ENCODE measurements at places on chromosomes 2 and 18. TPM values are rescaled to one million over a fixed set of nuclear protein-coding genes. Genes with fewer than 3 reads are reported as not detected.
A peak's percentile ranks its signal among the peaks of the same experiment; 100 is the strongest.

AGXT gene
- polyA plus RNA-seq = not detected

MMADHC gene
- 104 TPM for polyA plus RNA-seq

DNA sequence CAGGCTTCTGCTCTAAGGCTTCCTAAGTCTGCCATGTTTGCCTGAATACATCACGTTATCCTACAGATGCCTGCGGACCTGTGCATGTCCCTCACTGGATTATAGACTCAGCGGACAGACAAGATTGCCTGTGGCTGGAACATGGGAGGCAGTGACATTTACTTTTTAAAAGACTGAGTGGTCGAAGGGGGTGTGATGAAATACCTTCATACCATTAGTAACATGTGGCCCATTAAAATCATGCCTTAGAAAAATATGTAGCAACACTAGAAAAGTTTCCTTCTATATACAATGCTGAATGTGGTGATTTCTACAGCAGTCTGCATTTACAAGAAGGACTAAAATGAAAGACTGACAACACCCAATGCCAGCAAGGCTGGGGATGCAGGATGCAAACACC lies 154.4 kb downstream of the ASB1 start:
- DNase-seq = no peak

DNA sequence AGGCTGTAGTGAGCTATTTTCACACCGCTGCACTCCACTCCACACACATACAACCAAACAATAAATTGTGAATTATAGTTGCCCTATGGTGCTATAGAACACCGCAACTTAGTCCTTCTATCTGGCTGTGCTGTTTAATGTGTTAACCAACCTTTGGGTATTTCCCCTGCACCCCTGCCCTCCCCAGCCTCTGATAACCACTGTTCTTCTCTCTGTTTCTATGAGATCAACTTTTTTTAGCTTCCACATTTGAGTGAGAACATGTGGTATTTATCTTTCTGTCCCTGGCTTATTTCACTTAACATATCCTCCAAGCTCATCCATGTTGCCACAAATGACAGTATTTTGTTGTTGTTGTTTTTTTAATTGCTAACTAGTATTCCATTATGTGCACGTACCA lies 32.5 kb downstream of the TET3 start:
- DNase-seq = no peak

ZSWIM2 gene
- polyA plus RNA-seq = not detected

GRCh38 chr2:237722616-237723015 lies 76.0 kb upstream of the RBM44 start:
- no peak for DNase-seq

DNA sequence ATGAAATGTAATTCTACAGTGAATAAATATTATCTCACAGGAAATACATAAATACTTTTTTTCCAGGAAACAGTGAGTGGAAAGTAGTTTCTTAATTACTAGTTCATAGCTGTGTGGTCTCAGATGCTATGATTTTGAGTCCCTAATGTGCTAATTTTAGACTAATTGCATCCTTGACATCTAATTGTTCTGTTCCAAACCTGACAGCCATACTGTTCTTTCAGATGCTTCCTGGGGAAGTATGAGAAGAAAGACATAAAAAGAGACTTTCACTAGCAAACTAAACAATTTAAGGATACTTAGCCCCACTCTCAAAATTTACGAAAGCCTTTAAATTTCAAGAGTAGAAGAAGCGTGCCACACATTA lies 350.9 kb upstream of the CDH20 start:
- DNase-seq = no peak

DNA sequence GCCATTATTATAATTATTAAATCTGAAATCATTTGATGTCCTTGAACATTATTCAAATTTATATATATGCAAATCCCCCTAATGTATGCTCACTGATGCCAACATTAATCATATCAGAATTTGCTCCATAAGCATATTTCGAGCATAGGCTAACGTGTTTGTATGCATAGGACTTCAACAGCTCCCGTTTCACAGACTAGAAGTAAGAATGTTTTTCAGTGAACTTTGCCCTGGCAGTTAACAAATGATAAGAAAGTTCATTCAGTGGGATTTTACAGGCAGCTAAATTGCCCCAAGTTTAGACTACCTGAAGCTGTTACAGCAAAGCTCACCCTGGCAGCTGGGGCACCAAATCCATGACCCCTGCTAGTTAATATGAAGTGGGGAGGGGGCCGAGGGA lies 272.0 kb downstream of the LNPK start:
- DNase-seq = no peak

DNA sequence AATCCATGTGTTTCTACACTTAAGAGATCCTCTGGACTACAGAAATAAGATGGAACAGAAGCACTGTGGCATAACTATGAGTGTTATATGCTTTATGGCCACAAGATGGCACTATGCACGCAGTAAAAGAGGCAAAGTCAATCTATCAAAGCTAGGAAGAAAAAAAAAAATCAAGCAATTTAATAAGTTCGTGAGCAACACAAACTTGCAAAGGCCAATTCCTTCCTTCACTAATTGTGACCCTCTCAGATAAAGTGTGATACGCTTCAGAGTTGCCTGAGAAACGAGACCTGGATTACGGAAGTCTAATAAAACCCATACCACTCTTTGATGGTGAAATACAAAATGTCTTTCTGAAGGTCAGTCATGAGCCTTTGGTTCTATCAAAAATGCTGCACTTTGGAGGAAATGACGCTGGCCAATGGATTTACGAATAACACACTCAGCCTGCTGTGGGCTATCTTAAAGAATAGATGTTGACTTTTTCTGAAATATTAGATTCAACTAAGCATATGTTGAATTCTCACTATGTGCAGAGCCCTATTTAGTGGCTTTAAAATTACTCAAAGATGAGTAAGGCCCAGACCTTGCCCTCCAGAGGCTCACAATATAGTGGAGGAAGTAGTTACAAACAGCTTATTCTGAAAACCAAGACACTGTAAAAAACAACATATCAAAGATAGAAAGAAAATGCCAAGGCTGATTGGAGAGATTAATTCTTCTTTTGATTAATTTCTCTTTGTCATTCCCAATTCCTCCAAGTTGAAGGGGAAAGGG lies 35.5 kb upstream of the TTR start:
- DNase-seq = peak; percentile 71

DNA sequence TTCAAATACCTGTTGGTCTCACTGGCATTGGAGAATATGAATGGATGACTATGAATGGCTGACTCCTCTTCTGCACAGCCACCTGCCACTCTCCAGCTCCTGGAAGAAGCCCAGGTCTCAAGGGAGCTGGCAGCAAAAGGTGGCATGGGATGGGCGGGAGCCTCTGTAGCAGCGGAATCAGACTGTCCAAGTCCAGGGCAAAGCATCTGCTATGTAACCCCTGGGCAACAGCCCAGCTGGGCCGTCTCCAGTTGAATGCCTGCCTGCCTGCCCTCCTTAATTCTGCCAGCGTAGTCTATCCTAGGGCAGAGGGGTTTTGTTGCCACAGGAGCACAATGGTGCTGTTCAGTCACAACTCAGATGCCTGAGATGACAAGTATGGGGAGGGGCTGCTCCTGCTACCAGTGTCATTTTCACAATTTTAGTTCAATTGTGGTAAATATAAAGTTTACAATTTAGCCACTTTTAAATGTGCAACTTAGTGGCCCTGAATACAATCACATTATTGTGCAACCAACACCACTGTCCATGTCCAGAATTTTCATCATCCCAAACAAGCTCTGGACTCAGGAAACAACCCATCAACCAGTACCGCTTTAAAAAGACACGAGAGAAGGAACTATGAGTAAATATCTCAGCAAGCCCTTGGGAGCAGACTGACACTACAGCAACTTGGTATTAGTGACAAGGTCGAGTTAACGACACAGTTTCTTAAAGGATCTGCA lies 115.2 kb downstream of the MYO5B start:
- DNase-seq = peak; percentile 50

IL36RN gene
- not detected for polyA plus RNA-seq

- DNase-seq = no peak
These were observed 69.9 kb upstream of the SMAD7 start for GRCh38 chr18:49020621-49021021.

TWIST2 gene
- polyA plus RNA-seq = 7.3 TPM

APOB gene
- 0.06 TPM for polyA plus RNA-seq

DNA sequence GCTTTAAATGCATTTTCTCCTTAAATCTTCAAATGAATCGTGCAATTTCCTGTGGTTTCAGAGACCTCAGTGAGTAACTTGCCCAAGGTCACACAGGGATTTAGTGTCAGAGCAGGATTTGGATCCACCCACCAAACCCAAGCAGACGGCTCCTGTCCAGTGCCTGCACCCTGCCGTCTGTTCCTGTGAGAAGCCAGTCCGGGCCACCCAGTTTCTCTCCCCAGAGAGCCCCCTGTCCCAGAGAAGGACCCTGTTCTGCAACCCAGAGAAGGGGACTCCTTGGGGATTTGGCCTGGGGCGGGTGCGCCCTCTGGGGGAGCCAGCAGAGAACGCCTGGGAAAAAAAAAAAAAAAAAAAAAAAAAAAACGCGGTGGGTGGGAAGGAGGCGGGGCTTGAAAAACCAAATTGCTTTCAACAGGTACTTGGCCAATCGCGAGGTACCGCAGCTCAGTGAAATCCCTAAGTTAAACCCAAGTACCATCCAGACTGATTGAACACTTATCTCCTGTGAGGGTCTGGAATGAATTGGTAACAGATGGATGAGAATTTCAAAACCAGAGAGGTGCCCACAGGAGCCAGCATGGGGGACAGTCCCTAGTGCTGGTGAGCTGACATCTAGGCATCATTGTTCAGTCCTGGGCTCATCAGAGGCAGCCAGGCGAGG lies 30.9 kb upstream of the REEP1 start:
- DNase-seq = peak; percentile 18

- DNase-seq = no peak
These were observed at the start of gene ITPRIPL1 for GRCh38 chr2:96325041-96325883. ITPRIPL1 (plus strand) TSS chr2:96325317; CDS start chr2:96325840, 523 bp downstream.

- no peak for DNase-seq
These were observed 13.8 kb upstream of the DNAJC27 start for GRCh38 chr2:24985511-24985910.

DNA sequence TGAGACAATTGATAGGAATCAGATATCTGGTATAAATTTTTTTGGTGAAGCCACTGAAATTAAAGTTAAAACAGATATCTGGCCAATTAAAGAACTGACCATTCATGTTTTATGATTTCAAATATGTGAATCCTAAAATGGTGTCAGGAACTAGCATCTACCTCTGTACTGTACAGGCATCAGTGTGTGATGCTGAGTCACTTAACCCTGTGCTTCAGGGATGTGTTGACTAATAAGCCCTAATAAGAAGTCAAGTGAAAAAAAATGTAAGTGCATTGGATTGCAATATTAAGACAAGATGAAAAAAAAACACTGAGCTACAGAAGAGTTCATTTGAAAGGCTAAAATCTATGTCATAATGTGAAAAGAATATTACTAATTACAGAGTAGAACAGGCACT lies 9.1 kb upstream of the UNC80 start:
- no peak for DNase-seq

DNA sequence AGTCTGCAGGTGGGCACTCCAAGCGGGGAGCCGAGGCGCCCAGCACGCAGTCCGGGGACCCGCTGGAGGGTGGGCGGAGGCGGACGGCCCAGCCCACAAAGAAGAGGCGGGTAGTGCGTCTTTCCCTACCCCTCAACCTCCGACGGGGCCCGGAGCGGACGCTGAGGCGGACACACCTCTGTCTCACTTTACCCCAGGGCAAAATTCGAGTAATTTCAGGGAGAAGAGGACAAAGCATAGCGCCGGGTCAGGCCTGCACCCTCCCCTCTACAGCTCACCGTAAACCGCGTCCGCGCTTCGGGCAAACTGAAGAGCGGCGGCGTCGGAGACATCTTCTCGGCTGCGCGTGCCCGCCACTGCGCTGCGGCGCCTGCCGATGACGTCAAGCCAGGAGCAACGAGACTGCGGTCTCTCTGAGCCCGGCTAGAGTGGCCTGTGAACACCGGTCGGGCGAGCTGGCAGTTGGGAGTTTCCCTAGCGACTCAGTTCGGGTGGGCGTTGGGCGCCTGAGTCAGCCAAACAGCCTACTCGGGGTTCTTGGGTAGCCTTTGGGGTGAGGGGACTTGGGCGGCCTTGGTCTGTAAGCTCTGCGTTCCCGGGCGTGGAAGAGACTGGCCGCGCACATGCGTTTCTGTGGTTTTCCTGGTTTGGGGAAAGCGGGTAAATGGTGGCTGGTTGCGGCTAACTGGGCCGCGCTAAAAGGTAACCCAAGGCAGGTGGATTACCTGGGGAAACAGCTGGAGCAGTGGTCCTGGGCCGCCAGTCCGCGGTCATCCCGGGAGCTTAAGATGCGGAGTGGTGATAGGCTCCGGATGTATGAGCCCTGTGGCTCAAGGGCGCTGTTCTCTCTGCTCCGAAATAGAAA lies at the start of gene THOC1:
Gene THOC1, minus strand, starts transcription at position 360 of the 865 bp plus-strand sequence. Its CDS starts 28 bp downstream, at position 332.
- peak; percentile 93 for DNase-seq

DNA sequence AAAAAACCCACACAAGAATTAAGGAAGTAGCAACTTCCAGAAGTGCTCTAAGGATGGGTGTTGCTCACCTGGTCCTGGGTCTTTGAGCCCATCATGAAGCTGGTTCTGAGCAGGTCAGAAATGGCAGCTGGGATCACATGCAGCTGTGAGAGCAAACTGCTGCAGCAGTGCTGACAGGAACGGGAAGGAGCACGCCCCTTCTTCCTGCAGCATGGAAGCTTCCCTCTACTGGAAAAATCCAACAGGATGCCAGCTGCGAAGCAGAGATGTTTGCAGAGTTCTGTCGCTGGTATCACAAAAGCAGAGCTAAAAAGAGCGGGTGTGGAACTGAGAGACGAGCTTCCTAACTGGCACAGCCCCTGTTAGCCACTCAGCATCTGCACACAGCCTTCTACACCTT lies 33.7 kb downstream of the EIF4E2 start:
- no peak for DNase-seq

All from hindlimb muscle (tissue), 1 donor.